ENCODE measurements at places on chromosomes 7 and 10.

DNA sequence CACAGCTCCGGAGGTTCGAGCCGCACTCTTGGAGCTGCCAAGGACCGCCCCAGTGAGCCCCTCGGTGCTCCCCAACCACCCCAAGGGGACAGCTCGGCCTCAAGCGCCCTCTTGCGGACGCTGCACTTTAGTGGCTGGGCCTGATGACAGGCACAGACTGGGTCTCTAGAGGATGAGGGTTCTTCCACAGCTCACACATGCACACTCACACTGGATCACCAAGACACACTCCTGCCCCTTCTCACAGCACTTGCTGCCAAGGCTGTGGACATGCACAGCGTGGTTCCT is 2.1 kb downstream of the RET start:
- no peak for DNase-seq

DNA sequence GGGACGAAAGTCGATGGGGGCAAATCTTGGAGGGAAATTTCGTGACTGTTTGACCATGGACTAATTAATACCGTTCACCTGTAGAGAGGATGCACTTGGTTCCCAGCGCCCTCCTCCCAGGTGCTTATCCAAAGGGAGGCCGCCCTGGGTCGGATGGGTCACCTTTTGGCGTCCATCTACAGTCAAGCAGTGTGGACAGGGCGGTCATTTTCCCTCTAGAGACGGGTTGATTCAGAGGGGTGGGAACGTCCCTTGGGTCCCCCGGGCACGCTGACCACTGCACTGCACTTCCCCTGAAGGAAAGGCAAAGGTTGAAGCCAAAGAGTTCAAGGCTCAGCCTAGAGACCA is 2.0 kb downstream of the PRR15 start:
- DNase-seq, result no peak

- no peak for DNase-seq
Observed at GRCh38 chr7:30260246-30260768, 24.1 kb upstream of the ZNRF2 start.

- no peak for DNase-seq
Observed at GRCh38 chr10:3639546-3639945, 145.5 kb downstream of the KLF6 start.

DNA sequence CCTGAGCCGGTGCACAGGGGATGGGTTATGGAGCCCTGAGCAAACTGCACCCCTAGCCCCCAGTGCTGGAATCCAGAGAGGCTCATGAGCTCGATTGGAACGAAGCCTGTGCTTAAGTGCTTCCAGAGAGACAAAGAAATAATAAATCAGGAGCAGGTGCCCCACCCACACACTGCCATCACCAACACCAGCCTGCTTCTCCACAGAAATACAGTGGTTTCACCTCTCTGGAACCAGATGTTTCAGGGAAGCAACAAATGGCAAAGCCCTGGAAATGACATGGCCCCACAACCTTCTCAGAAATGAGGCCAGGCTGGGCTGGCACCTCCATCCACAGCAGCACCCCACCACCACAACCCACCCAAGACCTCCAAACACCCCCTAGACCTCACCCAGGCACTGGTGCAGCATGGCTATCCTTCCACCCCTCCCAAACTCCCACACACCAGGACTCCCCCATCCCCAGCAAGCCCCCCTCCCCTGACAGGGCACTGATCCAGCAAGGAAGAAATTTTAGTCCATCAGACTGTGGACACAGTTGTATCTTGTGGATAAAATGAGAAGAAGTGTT is 4.1 kb upstream of the SLC18A3 start:
- DNase-seq, result no peak

GRCh38 chr7:131957338-131958020 is 401.1 kb upstream of the PODXL start:
- DNase-seq, result no peak

- no peak for DNase-seq
Observed at GRCh38 chr10:3413937-3414666, 241.5 kb upstream of the PITRM1 start.

GRCh38 chr10:80136134-80136571 is 3.6 kb downstream of the PLAC9 start:
- no peak for DNase-seq

- DNase-seq, result no peak
Observed at GRCh38 chr7:151783958-151784575, 92.8 kb downstream of the PRKAG2 start.

All from HCT116 (cell line).